Osteocyte (in vitro differentiated cells): ENCODE measurements at places on chromosomes 4 and X. TPM values are rescaled to one million over a fixed set of nuclear protein-coding genes. Genes with fewer than 3 reads are reported as not detected.

The PRKG2 gene
- not detected in 2 replicates for total RNA-seq

The AGTR2 gene
- not detected in 2 replicates for total RNA-seq

The IL3RA gene
- 0.24 TPM in 1 of 2 replicates, not detected in the other for total RNA-seq

DNA sequence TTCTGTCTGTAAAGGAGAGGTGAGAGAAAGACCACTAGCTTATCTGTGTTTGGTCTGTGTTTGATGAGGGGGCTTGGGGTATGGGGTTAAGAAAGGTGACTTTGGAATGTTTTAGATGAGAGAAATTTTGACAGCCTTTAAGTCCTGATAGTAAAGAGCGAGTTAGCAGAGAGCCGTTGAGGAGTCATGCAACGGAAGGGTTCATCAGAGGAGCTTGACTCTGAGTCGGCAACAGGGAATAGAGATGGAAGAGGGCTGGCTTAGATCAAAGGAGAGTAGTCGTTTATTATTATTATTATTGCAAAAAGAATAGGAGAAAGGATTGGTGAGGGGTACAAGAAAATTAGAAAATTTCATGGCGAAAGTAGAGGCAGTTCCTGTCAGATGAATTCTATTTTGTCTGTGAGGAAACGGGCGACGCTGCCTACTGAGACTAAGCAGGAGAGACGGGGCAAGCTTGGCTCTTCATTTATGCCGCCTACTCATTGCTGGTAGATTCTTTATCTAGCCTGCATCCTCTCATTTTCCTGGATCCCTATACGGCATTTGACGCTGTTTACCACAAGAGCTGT is 473 bp upstream of the VAMP7 start:
- no peak for DNase-seq

GRCh38 chr4:175371091-175371490 is 441.0 kb downstream of the GPM6A start:
- no peak for DNase-seq

- DNase-seq, result no peak
These were observed 430.1 kb downstream of the GABRG1 start for GRCh38 chr4:45693746-45694145.

- no peak for DNase-seq
These were observed 5.7 kb downstream of the TRIM75 start for GRCh38 chr4:165059386-165059785.
